Stimulated activated CD8-positive, alpha-beta memory T cell treated with anti-CD3 and anti-CD28 coated beads, Interleukin-7, amount 100 ng/mL, for 24 hours (primary cell): ENCODE measurements at places on chromosomes 2 and 18.

- DNase-seq = no peak
Observed at GRCh38 chr2:235858881-235859280, 309.3 kb downstream of the GBX2 start.

DNA sequence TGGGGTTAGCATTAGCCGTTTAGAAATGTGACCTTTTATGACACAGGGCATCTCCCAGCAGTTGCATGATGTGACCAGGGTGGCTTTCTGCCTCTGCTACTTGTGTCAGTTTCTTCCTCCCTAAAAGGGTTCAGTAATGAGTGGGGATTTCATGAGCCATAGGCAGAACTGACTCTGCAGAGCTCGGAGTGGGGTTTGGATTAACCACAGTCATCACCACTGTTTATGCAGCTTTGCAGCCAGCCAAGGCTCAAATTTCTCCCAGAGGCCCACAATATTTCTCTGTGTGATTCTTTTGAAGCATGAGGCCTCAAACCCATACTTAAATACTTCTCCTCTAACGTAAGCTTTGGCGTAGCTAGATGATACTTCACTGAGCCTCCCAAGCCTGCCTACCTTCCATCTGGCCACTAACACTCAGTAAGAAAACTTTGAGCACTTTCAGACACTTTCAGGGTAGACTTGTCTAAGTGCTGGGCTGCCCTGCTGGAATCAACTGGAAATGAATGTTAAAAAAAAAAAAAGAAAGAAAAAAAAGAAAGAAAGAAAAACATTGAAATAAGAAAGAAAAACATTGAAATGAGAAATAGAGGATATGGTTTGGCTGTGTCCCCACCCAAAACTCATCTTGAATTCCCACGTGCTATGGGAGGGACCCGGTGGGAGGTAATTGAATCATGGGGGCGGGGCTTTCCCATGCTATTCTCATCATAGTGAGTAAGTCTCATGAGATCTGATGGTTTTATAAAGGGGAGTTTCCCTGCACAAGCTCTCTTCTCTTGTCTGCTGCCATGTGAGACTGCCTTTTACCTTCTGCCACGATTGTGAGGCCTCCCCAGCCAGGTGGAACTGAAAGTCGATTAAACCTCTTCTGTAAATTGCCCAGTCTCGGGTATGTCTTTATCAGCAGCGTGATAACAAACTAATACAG, 11.5 kb upstream of the LAPTM4A start:
- no peak for DNase-seq

DNA sequence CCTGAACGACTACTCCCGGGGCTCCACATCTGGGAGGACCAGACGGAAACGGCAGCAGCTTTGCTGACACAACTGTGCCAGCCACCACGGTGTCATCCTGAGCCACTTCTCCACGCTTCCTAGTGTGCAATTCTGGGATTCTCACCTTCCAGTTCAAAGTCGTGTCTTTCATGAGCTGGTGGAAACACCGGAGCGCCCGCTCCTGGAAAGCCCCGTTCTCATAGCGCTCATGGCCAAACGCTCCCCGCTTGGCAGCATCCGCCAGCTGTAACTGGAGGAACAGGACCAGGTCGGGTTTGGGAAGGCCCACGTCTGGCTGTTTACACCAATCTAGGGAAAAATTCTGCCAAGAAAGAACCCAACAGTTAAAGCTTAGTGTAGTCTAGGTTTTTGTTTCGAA, 8.3 kb downstream of the DTYMK start:
- DNase-seq = no peak

DNA sequence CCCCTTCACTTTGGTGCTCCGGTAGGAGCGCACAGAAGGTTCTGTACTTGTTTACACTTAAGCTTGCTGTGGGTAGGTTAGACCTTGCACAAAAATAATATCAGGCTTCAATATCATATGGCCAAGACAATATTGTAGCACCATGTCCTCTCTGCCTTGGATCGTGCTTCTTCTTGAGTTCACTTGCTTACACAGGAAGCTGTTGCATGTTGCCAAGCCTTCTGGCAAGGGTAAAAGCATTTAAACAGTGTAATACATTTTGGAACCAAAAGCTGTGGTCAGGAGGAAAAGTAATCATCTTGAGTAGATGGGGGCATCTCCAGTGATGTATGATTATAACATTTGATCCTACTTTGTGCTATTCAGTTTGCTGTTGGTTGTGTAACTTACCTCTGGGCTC, 197.5 kb downstream of the LTBP1 start:
- DNase-seq = no peak

DNA sequence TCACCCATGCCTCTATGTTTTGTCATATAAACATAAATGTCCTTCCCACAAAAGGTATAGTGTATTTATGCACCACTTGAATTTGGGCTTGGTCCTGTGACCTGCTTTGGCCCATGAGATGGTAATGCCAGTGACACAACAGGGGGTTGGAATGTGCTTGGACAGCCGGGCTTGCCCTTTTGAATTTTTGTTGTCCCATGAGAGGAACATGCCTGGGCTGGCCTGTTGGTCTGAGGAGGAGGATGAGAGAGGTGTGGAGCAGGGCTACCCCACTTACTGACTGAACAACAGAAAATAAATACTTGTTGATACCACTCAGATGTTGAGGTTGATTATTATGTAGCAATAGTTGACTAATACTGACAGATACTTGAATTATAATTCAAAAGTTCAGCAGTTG, 63.2 kb upstream of the TCF4 start:
- DNase-seq = no peak
